ENCODE measurements at places on chromosomes 16 and 17.

DNA sequence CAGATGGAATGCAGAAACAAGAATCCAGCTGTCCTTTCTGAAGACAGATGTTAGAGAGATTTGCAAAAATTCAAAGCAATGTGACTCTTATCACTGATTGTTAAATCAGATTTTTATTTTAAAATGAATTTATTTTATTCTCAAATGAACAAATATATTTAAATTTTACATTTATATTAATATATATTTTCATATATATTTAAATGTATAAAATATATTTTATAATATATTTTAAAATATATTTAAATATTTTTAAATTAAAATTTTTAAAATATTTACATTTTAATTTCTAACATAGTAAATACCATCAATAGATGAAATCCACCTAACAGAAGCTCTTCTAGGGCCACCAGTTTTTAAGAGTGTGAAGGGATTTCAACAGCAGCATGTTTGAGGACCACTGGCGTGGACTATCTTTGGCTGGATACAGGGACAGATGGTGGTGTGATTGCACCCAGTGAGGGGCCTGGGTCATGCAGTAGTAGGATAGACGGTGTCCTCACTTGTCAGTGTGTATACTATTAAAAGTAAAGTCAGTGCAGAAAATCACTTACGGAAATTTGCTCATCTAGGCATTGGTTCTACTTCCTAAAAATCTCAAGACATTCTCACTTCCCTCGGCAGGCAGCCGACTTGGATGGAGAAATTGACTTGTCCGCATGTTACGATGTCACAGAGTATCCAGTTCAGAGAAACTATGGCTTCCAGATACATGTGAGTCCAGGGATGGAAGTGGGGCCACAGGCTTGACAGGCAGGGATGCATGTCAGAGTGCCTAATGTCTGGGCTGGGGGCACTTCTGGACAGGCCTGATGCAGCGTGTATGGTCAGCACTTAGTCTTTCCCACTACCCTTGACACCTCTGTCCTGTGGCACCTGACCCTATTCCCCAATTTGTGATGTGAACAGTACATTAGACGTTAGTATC, 56.3 kb downstream of the PLD6 start:
- DNase-seq, result peak; percentile 45

GRCh38 chr17:59558953-59559352, 6.5 kb upstream of the DHX40 start:
- no peak for DNase-seq

DNA sequence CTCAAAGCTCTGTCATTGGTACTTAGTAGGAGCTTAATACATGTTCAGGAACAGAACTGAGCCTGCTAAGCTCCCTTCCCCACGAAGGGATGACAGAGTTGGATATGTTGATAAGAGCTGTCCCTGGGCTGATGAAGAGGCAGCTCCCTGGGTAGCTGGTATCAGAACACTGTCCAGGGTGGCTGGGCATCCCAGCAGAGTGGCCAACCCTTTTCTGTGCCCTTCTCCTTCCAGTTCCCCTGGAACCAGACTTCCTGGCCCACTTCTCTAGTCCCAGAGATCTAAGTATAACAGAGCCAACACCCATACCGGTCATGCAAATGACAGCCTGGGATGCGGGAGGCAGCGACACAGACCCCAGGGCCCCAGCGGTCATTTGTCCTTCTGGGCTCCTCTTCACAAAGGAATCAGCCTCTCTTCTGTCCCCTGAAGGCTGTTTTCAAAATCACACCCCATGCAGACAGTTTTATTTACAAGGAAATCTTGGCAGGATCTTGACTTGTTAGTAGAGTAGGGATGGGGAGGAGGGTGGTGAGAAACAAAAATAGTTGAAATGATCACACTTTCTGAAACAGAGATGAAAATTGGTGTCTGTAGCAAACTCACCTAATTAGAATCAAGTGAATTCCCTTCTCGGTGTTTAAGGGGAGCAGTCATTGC, 1.4 kb upstream of the RHBDL3 start:
- no peak for DNase-seq

- peak; percentile 87 for DNase-seq
These were observed at the start of gene TSPOAP1 for GRCh38 chr17:58328195-58329034. TSPOAP1 (minus strand) TSS chr17:58328795; CDS start chr17:58327920, 875 bp downstream.

Measured in G401 (cell line).